Umbilical cord (tissue), 2 donors: ENCODE measurements at places on chromosomes 5 and 9. TPM values are rescaled to one million over a fixed set of nuclear protein-coding genes. Genes with fewer than 3 reads are reported as not detected.

PIP5KL1 gene
- total RNA-seq = 1.4 TPM

PCDHB14 gene
- 12.3 TPM for total RNA-seq

PCDHB7 gene
- total RNA-seq = 3.6 TPM

FOXD1 gene
- 0.96 TPM for total RNA-seq

TIMD4 gene
- 0.48 TPM for total RNA-seq

PCDHGA9 gene
- 11.1 TPM for total RNA-seq

DBH gene
- total RNA-seq = 0.72 TPM

OTP gene
- total RNA-seq = 6.0 TPM

MYO10 gene
- total RNA-seq = 24.1 TPM

SLC25A2 gene
- total RNA-seq = 1.9 TPM

CHSY3 gene
- 105 TPM for total RNA-seq

FAXDC2 gene
- 32.3 TPM for total RNA-seq

KIF4B gene
- 4.8 TPM for total RNA-seq

DNA sequence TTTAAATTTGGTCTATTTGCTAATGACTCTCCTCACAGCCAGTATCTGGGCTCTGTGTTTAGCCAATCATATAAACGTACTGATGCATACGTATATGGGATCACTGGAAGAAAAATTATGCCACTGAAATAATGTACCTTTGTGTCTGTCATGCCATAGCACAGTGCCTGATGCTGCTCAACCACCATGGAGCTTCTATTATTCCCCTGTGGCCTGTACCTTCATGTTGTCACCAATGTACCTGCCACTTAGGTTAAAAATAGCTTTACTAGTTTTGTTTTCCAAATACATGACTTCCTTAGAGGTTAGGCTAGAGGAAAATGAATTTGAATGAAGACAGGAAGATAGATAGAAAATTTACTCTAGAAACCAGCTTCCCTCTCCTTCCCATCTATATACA, 34.6 kb downstream of the HACD4 start:
- no peak for DNase-seq

DNA sequence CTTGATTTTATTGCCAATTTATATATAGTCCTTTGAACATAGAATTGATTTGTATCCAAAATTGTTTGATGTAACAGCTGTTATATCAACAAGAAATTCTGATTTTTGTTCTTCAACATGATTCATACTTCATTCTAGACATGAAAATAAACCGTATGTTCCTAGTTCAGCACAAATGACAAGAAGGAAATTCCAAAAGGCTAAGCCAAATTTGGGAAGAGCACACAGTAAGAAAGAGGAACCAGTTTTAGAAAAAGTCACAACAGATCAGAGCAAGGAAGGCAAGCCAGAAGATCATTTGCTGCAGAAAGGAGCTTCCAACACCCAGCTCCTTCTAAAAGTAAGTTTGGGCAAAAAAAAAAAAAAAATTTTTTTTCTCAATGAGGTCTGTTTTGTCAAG, 65.0 kb upstream of the MCCC2 start:
- no peak for DNase-seq

DNA sequence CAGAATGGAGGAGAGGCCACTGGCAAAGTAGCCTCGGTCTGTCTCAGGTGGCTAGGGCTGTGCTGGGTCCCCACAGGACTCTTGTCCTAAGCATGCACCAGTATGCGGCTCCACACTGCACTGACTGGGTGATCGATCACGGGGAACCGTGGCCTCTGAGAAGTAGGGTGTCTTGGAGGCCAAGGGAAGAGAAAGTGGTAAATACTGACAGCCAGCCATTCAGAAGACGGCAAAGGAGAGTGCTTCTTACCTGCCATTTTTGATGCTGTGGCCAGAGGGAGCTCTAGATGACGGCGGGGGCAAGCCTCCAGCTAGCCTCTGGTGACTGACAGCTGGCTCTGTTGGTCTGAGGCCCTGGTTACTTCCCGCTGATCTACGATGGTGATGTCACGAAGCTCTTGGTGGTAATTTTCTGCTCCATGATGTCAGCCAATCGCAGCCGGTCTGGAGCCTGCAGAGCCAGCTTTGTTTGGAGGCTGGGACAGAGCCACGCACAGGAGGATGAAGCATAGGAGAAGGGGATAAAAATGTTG, 40.4 kb upstream of the GADD45G start:
- DNase-seq = no peak

GRCh38 chr5:141649056-141649688, 2.0 kb downstream of the FCHSD1 start:
- no peak for DNase-seq

DNA sequence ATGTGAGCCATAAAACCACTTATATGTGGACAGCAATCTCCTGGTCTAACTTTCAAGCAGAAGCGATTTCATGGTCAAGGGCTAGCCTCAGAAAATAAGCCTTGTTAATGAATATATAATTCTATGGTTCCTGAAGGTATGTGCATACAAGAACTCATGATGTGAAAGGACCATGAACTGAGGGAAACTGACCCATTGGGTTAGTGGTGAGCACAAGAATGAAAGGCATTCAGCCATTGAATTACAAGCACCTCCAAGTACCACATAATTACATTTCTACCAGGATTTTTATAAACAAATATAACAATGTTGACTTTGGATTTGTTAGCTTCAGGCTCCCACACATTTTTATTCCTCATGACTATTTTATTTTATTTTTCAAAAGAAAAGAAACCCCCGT, 459.0 kb downstream of the TLE4 start:
- DNase-seq = no peak

GRCh38 chr5:29720954-29721353, 1472.5 kb upstream of the CDH6 start:
- no peak for DNase-seq

DNA sequence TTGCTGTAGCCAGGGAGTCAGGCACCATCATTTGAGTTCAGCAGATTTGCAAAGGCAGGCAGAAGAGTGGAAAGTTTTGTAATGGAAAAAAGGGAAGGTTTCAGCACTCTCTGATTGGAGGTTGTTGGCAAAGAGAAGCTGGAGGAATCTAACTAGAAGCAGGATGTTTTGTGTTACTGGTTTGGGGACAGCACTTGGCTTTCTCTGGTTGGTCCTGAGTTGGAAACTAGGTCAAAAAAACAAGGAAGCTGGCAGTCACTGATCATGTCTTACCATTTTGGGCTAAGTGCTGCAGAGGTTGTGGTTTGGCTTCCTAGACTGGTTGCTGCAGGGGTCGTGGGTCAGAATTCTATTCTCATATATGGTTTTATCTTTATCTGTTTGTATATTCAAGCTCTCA, 189.8 kb downstream of the DRD1 start:
- DNase-seq = peak; percentile 63

DNA sequence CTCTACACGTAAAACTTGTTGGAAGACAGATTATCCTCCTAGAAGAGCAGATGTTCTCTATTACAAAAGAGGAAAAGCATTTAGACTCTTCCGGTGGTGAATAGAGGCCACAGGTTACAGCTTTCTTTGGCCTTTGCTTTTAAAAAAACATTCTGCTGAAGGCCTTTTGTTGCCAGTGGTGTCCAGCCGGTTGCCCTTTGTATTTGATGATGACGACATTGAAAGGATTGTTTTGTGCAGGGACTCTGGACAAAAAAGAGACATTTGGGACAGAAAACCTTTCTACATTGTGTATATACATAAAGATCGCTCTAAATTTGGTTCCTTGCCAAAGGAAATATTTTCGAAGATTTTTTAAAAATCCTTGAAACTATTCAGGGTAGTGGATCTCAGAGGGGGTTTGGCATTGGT, 180.3 kb downstream of the C9orf152 start:
- DNase-seq = no peak

GRCh38 chr9:111533099-111533790, 8.3 kb downstream of the ZNF483 start:
- no peak for DNase-seq

DNA sequence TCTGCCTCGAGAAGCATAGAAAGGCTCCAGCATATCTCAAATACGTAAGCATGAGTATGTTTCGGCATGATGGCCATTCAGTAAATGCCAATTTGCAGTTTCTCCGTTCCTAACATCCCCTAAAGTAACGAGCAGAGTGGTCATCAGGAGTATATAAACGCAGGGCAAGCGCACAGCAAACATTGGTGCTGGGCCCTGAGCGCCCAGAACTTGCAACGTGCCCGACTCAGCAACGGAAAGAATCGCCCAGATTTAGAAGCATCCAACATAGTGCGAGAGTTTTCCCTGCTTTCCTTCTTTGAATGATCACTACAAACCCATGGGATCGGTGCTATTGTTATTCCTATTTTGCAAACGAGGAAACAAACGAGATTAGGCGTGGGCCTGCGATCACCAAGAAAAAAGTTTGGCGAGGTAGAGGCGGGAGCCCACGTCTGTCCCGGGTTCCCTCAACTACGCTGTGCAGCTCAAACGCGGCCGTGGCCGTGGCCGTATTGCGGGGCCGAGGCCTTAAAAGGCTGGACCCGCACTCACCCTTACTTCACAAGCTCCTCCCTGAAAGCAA, 505 bp downstream of the RPS14 start:
- peak; percentile 26 for DNase-seq

- no peak for DNase-seq
Measured at GRCh38 chr9:83966209-83966582, 13.8 kb downstream of the HNRNPK start.

- DNase-seq = peak; percentile 68
Measured at GRCh38 chr9:16828340-16829281, 41.9 kb downstream of the BNC2 start.

DNA sequence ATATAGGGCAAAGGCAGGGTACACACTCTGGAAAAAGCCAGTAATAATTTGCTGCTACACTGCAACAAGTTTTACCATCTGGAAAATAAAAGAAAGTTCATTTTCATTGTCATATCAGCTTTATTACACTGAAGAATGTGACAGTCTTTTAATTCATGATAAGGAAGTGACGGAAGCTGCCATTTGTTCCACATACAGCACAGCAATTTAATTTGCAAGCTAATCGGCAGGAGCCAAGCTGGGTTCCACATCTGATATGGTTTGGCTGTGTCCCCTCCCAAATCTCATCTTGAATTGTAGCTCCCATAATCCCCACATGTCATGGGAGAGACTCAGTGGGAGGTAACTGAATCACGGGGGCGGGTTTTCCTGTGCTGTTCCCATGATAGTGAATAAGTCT, 16.5 kb downstream of the PRELID2 start:
- no peak for DNase-seq

GRCh38 chr9:114287001-114287762, 35.7 kb upstream of the ORM1 start:
- DNase-seq = no peak

GRCh38 chr9:14478175-14479162, 164.5 kb upstream of the NFIB start:
- DNase-seq = no peak

GRCh38 chr5:123585871-123586270, 73.9 kb downstream of the CSNK1G3 start:
- DNase-seq = no peak

DNA sequence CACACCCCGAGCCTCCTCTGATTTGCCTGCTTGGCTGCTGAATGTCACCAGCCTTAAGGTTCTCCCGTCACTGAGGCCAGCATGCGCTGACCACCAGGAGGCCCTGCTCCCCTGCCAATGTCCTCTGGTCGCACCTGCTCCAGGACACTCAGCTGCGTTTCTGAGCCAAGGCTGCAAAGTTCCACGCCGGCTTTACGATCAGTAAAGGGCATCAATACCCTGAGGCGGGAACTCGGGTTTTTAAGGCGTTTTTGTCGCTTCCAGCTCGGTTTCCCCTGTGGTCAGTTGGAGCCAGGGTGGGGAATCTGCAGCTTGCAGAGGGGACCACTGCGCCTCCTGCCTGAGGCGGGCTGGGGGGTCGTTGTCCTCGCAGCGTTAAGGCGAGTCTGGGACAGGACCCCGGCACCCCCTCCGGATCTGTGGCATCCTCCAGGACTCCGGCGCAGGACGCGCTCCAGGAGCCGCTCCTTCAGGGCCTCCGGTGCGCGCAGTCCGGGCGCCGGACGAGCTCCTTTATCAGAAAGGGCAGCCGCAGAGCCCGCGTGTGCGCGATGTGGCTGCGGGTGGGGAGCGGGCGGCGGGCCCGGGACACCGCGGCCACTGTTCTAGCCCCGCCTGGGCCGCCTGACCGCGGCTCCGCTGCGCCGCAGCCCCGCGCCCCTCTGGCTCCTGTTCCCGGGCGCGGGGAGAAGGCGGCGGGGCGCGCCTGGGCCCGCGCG, 24.1 kb upstream of the FLT4 start:
- DNase-seq = no peak

GRCh38 chr5:87400305-87400899, 12.3 kb downstream of the CCNH start:
- DNase-seq = no peak

GRCh38 chr9:17936365-17936764, 357.5 kb downstream of the SH3GL2 start:
- DNase-seq = no peak
